HT-29 (cell line): ENCODE measurements at places on chromosomes 12 and 14.

DNA sequence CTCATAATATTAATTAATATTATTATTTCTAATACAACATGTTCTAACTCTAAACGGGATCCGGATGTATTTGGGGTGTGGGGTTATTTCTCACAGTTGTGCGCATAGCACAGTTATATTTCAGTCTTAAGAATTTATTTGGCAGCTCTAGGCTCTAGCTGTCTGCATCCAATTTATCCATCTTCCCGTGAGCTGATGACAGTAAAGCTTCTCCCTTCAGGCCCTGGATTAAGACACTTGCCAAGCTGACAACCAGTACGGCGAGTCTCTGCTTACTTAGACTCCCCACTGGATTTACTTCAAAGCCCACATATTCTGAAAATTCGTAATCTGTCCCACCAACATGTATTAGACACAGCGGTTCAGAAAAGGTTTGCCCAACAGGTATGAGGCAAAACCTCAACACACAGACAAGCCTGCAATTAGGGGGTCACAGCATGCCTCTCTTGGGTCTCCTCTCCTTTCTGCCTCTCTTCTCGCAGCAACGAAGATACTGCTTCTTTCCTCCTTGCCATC is 232.9 kb upstream of the TMTC1 start:
- no peak for DNase-seq

- DNase-seq = no peak
These were observed 298.5 kb downstream of the NPAS3 start for GRCh38 chr14:33237115-33237740.

DNA sequence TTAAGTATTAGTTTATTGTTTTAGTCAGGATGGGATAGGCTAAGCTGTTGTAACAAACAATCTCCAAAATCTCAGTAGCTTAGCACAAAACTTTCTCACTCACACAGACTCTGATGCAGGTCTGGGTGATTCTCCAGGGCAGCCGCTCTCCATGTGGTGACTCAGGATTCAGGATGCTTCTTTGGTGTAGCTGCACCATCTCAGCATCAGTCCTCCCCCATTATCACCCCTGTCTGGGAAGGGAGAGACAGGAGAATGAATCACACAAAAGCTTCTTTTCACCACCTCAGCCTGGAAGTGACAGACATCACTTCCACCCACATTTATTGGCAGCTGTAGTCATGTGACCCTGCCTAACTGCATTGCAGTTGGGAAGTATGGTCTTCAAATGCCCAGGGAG is 142.3 kb downstream of the DICER1 start:
- DNase-seq = no peak

- no peak for DNase-seq
These were observed 153.6 kb upstream of the ARID2 start for GRCh38 chr12:45575823-45576475.

DNA sequence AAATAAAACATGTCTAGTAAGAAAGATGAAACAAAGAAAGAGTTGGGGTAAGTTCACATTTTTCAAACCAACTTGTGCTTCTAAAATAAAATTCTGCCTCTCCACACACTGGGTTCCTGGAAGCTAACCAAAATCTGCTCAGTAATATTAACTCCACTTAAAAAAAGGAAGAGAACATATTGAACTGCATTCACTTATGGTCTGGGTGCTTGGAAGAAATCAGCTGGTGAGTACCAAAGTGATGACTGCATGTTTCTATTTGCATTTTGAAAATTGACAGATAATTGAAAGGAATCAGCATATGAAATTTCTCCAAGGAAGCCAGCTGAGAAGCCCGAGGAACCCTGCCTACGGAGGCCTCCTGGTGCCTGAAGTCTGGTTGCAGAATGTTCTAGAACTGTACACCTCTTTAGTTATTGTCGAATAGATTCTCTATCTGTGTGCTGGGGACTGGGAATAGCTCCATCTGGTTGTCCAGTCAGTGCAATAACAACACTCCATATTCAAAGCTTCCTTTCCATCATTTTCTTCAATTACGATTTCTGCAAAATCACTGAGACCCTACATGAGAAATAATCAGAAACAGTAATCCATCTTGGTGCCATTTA is 836.1 kb downstream of the VRK1 start:
- no peak for DNase-seq
